ENCODE measurements at places on chromosomes 13 and 19.

GRCh38 chr19:32404213-32404932 is 1.2 kb upstream of the DPY19L3 start:
- DNase-seq: no peak

GRCh38 chr13:21796775-21797514 is 126.1 kb downstream of the FGF9 start:
- no peak for DNase-seq

- DNase-seq: no peak
These were observed 36.1 kb downstream of the CNMD start for GRCh38 chr13:52703482-52703881.

- no peak for DNase-seq
These were observed at the start of gene KLF16 for GRCh38 chr19:1863328-1863637. Gene KLF16 (minus strand): TSS chr19:1863579. CDS start chr19:1863497, 82 bp downstream.

DNA sequence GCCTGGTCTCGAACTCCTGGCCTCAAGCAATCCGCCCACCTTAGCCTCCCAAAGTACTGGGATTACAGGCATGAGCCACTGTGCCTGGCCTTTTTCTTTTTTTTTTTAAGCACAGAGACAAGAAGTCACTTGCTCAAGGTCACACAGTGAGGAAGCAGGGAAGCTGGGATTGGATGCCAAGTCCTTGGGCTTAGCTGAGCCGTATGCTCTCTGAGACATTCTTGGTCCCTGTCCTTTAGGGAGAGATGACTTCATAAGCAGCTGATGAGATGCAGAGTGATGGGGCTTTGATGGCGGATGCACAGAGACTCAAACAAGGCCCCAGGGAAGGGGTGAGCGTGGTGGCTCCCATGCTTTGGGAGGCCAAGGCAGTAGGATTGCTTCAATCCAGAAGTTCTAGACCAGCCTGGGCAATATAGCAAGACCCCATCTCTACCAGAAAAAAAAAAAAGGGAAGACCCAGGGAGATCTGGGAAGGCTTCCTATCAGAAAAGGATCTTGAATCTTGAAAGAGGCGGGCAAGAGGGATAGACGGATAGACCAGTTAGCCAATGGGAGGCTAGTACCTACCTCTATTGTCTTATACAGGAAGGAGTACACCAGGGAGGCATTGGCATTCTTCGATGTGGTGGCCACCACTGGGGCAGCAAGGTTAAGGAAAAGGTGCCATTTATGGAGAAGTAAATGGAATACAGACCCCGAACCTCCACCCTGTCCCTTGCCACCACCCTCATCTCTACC is 3.9 kb downstream of the AP1M2 start:
- no peak for DNase-seq

- DNase-seq: no peak
These were observed 1423.8 kb upstream of the MIR17HG start for GRCh38 chr13:89923736-89924135.

DNA sequence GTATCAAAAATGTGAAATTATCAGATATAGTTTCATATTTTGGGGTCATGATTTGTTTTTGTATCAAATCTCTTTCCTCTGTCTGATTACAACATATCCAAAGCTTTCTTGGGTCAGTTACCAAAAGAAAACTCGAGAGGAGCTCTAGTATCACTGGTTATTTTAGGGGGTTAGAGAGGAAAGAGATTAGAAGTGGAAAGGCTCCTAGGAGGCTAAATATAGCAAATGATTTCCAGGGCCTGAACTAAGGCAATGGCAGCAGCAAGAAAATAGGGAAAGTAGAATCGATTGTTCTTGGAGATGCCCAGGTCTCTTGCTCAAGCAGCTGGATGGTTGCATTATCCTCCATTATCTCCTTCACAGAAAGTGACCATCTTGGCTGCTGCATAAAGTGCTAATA is 72.9 kb downstream of the NHLRC3 start:
- no peak for DNase-seq

DNA sequence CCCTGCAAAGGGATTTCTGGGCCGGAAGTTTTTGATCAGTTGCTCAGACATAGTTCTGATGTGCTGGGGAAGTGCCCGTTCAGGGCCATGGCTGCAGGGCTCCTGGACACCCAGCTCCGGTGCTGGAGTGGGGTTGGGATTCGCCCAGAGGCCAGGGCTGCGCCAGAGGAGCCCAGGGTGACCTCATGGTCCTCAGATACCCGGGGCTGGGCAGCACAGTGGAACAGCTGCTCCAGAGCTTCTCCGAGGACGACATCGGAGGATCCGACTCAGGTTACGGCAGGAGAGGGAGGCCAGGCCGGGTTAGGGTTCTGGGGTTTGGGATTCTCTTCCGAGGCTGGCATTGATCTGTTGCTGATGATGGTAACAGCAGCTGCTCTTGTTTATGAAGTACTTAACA is 20.9 kb downstream of the CARM1 start:
- no peak for DNase-seq

- DNase-seq: no peak
These were observed 3.4 kb upstream of the TBXA2R start for GRCh38 chr19:3609779-3610719.

GRCh38 chr13:89784161-89784809 is 1563.2 kb upstream of the MIR17HG start:
- no peak for DNase-seq

GRCh38 chr19:56295531-56296455 is 18.8 kb downstream of the ZSCAN5A start:
- DNase-seq: no peak

DNA sequence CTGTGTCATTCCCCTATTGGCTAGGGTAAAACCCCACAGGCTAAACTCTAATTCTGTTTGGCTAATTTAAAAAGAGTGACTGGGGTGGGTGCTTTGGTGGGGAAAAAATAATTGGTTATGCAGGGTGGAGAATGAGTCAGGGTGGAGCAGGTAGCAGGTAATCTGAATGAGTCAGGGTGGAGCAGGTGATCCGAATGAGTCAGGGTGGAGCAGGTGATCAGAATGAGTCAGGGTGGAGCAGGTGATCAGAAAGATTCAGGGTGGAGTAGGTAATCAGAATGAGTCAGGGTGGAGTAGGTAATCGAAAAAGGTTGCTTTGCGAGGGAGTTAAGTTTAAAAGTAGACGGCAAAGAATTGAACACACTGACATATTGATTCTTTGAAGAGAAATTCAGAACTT is 1218.8 kb upstream of the ATXN8OS start:
- no peak for DNase-seq

GRCh38 chr19:30084390-30084819 is 142.4 kb downstream of the URI1 start:
- DNase-seq: no peak

- DNase-seq: no peak
These were observed 26.7 kb downstream of the SPATA13 start for GRCh38 chr13:24187185-24187584.

GRCh38 chr13:97258801-97259200 is 36.7 kb downstream of the MBNL2 start:
- DNase-seq: no peak
